ENCODE measurements at places on chromosomes 12 and 14.

GRCh38 chr12:98955284-98955683, 310.2 kb downstream of the APAF1 start:
- no peak for DNase-seq

DNA sequence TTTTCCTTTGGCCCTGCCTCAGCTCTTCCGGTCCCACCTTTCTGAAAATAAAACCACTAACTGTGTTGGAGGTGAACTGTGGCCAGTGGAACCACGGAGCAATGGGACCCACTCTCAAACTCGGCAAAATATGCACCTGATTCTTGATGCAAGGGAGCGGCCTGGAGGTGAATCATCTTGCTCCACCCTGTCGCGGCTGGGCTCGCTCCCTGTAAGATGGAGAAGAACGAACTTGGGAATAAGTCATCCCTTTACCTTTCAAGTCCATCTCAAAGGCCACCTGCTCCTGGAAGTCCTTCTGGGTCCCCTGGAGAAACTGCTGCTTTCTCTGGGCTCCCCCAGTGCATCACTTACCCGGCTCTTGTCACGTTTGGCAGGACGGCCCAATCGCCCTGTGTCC, 309.9 kb downstream of the BCL11B start:
- no peak for DNase-seq

DNA sequence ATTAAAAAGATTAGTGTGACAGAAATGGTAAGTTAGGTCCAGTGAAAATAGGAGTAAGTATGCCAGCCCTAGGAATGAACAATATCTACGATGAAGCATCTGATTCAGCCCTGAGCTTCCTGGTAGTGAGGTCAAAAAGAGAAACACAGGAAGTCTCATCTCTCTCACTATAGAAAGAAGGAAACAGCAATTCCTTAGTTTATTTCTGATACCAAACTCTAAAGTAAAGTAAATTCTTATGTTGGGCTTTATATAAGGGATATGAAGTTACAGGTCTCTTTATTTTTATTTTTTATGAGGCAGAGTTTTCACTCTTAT, 76.7 kb upstream of the RFLNA start:
- DNase-seq: no peak

DNA sequence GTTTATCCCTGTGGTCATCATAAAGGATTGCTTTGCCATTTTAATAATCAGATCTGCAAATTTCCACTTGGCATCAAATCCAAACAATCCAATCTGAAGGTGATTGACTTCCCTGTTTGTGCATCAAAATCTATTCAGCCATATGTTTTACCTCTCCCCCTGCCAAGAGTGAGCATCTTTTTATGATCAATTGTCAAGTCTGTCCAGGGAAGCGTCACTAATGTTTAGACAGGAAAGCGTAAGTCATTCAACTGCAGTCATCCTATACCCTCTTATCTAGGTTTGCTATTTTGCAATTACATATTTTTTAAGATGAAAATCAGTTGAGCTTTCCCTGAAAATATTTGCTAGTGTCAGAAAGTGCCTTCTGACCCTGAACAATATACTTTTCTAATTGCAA, 1224.1 kb upstream of the SEL1L start:
- DNase-seq: no peak

- no peak for DNase-seq
These were observed 194.9 kb downstream of the PPFIA2 start for GRCh38 chr12:81564237-81564636.

- no peak for DNase-seq
These were observed 4.5 kb upstream of the DPF3 start for GRCh38 chr14:72898448-72898847.

DNA sequence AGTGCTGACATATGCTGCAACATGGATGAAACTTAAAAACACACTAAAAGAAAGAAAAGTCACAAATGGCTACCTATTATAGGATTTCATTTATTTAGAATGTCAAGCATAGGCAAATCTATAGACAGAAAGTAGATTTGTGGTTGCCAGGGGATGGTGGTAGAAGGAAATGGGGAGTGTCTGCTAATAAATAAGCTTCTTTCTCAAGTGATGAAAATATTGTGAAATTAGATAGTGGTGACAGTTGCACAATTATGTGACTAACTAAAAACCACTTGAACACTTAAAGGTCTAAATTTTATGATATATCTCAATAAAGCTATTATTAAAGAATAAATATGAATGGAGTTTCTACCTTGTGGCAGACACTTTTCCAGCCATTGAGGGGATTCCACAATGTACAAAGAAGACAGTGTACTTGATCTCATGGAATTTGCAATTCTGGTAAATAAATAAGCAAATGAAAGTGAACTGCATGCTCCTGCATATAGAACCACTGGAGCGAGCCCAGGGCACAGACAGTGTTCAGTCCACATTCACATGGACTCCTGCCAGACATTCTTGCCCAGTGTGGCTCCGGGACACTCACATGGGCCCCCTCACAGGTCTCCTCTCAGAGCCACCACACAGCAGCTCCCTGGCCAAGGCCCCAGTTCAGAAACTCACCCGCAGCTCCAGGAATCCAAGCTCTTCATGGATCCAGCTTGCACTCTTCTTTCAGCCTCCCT, 107.1 kb upstream of the ARID2 start:
- DNase-seq: no peak

DNA sequence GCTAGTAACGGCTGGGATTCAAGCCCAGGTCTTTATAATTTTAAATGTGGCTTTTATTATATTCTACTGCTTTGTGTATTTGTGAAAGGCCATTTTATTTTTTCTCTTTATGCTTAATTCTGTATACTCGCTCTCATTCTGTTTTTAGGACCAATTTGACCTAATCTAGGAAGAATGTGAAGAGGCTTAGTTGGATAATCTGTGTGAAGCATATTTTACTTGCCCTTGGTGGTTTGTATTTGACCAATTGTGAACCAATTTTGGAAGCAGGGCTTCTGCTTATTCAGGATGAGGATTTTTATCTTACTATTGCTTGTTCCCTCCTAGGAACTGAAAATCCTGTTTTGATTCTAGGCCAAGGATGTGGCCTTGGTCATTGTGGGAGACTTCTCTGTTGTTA, 113.1 kb downstream of the TTC6 start:
- DNase-seq: no peak

DNA sequence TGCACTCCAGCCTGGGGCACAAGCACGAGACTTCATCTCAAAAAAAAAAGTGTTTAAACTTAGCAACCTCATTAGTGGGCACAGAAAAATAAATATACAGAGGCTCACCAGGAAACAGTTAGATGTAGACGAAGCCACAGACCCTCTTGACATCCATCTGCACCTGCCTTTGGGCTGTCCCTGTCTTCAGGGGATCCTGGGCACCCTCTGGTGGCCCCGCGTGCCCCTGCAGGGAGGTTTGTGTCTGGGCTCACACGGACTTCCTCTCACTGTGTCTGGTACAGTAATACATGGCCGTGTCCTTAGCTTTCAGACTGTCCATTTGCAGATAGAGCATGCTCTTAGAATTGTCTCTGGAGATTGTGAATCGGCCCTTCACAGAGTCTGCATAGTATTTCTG, 916.5 kb downstream of the TMEM121 start:
- peak; percentile 16 for DNase-seq

- no peak for DNase-seq
These were observed 13.0 kb downstream of the MVK start for GRCh38 chr12:109586385-109587296.

DNA sequence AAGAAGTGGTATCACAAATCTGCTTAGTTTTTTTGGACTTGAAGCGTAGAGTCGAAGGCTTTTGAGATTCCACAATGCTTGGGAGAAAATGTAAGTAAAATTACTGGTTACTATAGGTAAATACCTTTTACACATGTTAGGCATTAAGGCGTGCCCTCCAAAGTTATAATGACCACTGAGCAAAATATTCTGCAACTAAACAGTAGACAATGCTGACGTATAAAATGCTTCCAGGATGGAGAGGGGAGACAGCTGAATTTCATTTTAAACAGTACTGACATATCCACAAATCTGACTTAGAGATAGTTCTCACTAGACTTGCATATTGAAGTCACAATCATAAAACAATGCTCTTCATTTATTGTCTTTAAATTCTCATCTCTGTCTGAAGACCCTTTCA, 144.5 kb upstream of the DCN start:
- DNase-seq: no peak

DNA sequence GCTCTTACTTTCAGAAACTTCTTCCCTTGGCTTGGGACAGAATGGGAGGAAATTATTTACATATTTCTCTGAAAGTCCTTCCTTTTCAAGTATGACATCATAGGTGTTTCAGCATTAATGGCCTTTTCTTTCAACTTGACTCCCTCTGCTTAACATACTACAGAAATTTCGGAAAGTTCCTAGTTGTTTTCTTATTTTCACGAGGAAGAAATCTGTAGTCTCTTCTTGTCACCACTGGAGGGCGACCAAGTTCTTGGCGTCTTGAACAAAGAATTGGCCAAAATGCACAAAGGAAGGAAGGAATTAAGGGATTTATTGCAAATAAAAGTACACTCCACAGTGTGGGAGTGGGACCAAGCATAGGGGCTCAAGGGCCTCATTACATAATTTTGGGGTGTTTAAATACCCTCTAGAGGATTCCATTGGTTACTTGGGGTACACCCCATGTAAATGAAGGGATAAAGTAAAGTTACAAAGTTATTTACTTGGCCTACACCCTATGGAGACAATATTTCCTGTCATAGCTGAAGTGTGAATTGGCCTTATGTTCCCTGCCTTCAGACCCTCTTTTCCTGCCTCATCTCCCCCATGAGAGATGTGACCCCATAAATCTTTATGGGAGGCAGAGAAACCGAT, 70.4 kb downstream of the RPL10L start:
- no peak for DNase-seq
